ENCODE measurements at places on chromosomes 12 and 14.

DNA sequence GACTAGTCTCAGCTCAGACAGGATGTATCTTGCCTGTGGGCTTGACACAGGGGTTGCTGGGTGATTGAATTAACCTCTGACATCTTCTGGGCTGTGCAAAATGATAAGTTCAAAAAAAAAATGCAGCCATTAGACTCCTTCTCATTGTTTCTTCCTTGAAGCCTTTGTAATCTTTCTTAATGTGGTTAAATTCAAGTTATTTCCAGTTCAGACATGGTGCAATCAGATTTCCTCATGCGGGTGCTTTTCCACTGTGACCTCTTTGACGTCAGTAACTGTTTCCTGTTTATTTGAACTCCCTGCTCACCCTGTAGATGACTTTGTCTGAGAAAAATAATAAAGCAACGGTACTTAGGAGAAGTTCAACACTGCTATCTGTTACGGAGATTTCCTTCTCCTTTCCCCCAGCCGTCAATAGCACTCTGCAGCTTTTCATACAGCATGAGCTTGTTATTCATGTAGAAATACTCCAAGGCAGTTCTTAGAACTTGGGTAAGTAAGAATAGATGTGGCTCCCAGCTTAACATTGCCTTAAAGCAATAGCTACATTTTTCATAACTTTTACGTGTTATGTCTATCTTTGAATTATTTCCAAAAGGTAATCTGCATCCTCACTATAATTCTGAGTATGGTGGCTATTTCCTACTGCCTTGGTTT, 155.5 kb downstream of the PRKCH start:
- DNase-seq: no peak

GRCh38 chr12:25730489-25731349, 177.6 kb upstream of the LMNTD1 start:
- DNase-seq: no peak

- DNase-seq: no peak
These were observed 11.7 kb upstream of the NFKBIA start for GRCh38 chr14:35416108-35416750.

- peak; percentile 65 for DNase-seq
These were observed 99.0 kb downstream of the LIN7A start for GRCh38 chr12:80838708-80839107.

DNA sequence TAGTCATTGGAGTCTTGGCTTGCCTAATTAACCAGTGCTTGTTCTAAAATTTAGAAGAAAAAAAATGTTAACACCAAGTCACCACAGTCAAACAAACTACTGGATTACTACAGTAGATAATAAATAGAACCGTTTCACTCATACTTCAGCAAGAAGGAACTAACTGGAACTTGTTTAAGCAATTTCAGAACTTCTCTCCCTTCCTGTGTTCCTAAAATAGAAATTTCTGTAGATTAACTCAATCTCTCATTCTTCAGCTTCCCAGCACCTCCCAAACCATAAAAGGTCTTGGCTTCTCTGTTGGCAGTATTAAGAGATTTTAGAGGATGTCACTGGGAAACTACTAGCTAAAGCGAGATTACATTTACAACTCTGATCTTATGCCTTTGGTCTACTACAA, 18.6 kb downstream of the GNS start:
- no peak for DNase-seq
